ENCODE measurements at places on chromosomes 6 and 20.

- DNase-seq, result no peak
Measured at GRCh38 chr6:135176464-135176863, 4.6 kb upstream of the MYB start.

DNA sequence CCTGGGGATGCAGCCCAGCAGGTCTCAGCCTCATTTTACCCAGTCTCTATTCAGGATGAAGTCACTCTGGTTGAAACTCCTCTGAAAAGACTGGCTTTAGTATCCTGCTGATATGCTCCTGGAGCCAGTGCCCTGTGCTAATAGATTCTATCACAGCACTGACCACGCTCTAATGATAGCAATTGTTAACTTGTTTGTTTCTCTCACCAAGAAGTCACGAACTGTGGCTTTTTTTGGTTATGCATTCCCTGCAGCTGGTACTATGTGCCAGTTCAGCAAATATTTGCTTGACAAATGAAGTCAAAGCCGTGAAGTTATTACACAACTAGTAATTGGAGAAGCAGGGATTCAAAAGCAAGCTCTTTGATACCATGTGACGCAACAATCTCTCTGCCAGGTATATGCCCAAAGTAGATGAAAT, 754.6 kb downstream of the KIF16B start:
- DNase-seq, result peak; percentile 98

DNA sequence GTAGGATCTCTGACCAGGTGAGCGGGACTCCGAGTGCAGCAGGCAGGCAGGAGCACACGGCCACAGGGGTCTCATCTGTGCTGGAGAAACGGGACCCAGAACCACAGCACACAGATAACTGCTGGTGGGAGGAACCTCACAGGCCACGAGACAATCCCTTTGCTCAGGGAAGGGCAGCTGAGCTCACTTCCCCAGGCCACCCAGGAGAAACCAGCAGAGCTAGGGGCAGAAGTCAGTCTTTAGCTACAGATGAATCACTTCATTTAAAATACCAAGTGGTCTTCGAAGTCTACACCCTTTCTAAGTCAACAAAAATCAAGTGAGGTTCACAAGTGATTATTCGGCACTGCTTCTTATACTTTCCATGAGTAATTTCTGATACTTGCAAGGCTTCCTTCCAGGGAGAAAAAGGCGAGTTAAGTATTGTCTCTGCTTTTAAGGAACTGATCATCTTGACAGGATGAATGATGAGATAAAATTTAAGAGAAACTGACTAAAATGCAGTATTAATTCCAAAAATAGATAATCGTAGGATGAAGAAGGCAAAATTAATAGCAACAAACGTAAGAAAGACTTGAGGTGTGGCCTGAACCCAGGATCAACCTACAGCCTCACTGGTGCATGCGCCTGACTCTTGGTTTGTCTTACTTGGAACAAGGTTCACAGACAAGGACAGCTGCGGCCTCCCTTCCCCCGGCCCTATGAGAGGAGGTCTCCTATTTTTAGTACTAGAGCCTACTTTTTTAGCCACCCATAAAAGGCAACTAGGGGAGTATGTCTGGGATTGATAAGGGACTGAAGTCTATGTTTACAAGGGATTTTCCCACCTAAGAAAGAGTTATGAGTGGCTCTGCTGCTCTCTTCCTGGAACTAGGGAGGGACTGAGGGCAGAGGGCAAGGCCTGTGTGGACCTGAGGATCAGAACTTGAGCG, 233.6 kb downstream of the TTLL2 start:
- no peak for DNase-seq

DNA sequence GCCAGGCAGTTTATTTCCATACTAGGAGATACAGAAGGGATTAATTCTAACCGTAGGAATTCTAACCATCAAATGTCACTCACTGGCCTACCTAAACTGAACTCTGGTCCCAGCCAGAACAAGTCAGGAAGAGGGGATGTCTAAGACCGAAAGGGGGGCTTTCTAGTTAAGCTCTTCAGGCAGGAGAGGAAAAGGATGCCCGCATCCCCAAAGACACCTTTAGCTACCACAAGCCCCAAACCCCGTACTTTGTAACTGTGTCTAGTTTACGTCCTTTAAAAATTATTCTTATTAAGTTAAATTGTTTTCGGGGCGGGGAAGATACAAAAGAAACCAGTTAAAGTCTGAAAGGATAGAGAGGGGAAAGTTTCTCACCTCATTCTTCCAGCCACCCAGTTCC, 1.2 kb upstream of the ZNF76 start:
- DNase-seq, result no peak

GRCh38 chr6:124423621-124424020, 538.6 kb upstream of the RNF217 start:
- peak; percentile 14 for DNase-seq

GRCh38 chr20:46572153-46572552, 21.7 kb upstream of the OCSTAMP start:
- peak; percentile 43 for DNase-seq

DNA sequence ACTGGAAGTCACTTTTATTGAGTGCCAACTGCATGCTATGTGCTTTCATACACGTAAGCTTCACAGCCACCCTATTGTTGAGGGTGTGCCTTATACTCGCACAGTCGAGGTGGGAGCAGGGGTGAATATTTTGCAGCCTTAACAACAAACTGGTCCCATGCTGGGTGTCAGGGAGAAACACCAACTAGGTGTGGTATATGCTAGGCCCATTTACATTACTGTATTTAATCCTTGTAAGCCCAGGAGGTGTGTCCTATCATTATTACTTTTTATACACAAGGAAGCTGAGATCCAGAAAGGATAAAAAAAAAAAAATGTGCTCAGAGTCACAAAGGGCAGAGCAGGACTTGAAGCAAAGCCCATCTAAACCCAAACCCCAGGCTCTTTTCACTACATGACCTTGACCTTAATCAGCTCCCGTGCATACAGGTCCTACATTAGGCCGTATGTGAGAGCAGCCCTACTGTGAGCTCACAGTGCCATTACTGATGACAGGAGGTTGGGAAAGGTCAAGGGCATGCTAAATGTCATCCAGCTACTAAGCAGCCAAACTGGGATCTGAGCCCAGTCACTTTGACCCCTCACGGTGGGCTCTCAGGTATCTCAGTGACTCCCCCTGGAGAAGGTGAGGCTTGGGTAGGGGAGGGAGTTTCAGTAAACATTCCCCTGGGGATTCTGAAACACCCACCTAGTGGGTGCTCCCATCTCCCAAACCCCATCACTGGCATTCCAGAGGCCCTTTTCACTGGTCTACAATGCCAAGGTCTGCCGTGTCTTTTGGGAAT, 61.7 kb downstream of the BFSP1 start:
- no peak for DNase-seq

DNA sequence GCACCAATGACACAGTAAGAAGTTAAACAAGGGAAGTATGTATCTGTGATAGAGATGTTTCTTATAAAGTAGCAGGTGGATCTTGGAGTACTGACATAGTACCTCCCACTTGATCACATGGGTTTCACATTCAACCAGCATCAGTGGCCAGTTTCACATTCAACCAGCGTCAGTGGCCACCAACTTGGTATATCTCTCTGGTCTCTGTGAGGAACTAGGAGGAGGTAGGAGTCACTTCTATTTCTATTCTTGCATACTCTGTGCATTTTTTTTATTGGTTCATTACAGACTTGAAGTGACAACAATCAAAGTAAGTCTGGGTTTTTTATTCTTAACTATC, 200.3 kb upstream of the SIM1 start:
- no peak for DNase-seq

- no peak for DNase-seq
Measured at GRCh38 chr6:46014046-46014445, 1.6 kb downstream of the CLIC5 start.

DNA sequence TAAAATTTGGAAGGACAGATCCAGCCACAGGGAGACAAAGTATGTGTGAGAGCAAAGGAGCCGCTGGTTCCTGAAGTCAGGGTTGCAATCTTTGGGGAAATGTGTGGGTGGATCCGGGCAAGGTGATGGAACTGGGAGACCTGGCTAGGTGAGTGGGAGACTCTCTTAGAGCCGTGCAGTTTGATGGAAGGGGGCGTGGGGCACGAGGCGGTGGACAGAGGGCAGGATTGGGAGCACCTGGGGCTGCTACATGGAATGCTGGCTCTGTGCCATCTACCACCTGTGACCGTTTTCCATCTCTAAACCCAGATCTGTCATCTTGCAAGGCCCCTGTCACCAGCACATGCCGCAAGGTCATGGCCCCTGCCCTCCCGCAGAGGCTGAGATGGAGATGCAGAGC, 268.4 kb downstream of the SMOC2 start:
- DNase-seq, result no peak

DNA sequence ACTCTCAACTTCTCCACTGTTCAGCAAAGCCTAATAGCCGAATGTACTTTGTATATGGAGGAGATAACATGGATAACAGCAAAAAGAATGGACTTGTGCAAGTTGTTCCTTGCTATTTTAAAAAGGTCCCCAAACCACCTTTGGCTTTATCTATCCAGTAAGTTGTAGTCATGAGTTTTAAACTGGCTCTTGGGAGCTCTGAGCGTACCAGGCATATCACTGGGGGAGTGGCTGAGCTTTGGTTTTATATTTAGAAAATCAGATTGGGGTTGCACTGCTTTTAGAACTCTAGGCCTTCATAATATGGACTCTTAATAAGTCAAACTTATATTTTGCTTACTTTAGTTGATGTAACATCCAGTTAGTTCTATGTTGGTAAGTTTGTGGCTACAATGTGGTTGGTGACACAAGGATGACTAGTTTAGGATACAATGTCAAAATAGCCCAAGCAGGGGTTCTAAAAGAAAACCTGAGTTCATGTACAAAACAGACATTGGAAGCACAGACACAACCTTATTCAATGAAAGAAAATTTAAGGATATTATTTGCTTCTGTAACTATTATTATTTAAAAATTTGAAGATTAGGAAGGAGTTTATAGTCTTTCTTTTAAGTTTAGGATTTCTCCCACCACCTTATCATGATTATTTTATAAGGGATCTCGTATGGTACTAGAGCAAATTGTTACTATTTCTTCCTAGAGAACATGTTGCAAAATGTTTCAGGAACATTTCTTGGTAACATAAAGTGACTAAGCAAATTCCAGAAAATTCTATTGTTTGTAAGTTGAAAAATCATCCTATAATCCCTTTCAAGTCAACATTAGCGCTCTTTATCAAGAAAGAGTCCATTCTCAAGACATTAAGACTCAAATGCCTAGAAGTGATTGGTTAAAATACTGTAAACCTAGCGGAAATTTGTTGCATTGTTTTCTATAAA, 165.8 kb upstream of the SUPT3H start:
- no peak for DNase-seq

GRCh38 chr6:17219098-17219497, 62.1 kb upstream of the RBM24 start:
- DNase-seq, result no peak

DNA sequence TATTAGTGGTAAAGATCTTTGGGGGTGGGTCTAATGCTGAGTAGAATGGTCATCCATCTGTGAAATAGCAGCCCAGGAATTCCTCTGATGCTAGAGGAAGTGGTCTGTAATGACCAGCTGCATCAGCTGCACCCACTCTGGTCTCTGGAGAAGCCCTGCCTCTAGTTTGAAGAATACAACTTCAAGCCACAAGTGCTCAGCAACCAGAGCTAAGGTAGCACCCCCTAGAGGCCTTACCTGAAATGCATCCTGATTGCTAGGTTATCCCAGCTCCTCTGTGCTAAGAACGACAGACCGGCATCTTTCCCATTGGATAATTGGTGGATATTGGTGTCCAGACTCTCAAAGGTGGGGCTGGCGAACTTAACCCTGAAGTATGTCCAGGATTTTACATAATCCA, 58.2 kb downstream of the DNAH8 start:
- peak; percentile 68 for DNase-seq

DNA sequence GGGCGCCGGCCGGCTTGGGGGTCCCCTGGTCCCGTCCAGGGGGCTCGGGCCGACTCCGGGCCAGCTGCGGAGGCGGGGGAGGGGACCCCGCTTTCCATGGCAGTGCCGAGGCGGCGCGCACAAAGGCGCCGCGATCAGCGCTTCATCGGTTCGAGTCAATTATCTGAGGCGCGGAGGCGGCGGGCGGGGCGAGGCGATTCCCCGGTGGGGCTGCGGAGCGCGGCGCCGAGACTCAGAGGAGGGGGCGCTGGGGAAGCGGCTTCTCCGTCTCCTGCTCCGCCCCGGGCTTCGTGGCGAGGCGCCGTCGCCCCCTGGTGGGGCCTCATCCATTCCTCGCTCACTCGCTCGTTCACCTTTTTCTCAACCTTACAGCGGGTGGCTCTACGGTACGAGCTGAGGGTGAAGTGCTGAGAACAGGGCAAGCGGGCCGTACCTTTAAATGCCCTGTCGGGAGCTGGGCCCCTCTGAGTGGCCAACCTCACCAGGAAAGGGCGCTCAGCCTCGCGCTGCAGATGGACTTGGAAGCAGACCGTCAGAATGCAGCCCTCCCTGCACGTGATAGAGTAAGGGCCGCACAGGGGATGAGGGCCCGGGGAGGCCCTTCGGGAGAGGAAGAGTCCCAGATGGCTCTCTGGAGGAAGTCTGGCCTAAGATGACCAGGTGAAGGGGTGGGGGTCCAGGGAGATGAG, 39.9 kb downstream of the SLC52A3 start:
- peak; percentile 85 for DNase-seq

All from DMS53 (cell line).